ENCODE measurements at places on chromosomes 7 and 10.

DNA sequence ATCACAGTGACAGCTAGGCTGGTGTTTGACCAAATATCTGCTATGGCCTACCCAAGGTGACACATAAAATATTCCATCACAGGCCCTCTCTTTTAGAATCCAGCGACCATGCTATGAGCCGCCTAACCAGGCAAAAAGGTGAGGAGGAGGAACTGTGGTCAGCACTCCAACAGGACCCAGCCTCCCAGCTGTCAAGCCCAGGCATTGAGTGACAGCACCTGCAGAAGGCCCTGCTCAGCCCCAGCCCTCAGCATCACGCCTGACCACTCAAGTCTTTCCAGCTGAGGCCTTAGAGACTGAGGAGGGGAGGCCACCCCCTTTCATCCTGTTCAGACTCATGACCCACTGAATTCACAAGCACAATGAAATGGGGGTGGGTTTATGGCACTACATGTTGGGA is 43.0 kb downstream of the CXCL12 start:
- DNase-seq = no peak

GRCh38 chr7:107138696-107139420 is 29.9 kb upstream of the HBP1 start:
- peak; percentile 26 for DNase-seq

DNA sequence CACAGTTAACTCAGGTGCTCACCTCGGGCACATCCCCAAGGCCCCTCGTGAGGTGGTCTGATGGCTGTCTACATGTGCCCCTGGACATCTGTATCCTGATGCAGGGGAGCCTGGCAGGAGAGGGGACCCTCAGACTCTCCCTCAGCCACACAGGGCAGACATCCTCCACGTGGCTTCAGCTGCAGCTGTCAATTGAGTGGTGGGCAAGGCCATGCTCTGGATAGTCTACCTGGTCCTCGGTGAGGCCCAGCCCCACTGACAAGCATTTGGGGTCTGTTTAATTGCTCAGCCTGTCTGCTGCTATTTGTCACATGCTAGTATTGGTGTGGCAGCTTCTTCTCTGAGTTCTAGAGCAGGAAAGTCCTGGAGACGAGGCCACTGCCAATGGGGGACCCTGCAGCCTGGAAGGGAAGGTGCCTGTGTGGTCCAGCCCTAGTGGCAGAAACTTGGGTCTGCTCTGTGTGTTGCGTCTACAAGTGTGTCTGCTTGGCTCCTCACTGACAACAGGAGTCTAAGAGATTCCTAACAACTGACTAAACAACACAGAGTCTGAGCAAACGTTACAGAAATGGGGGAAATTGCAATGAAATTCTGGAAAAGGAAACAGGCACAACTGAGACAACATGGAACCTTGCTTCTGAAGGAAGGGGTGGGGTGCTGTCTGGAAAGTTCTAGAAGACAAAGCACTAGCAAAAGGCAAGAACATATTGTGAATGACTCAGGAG is 59.3 kb upstream of the IGFBP3 start:
- peak; percentile 53 for DNase-seq

DNA sequence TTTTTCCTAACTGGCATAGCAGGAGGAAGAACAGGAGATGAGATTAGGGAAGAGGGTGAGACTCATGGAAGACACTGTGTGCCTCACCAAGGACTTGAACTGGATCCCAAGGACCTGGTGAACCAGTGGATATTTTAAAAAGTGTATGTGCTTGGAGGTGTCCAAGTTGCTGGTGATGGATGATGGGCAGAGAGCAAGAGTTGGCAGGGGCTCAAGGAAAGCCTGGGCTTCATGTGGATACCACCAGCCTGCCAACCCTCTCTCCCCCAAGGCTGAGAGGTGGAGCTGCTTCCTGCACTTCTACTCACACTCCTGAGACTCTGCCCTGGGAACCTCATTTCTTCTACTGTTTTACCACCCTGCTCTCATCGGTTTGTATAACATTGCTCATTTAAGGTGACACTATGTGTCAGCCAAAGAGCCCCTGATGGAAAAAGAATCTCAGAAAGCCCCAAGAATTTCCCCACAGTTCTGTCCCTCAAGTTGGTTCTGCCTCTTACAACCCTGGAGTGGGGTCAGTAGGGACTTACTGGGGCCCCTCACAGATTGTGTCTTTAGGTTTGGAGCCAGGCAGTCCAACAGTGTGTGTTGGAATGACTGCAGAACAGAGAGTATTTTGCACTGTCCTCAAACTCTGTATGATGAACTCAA is 56.2 kb upstream of the PDCD4 start:
- DNase-seq = no peak

GRCh38 chr10:5945190-5945509 is 32.2 kb downstream of the IL15RA start:
- no peak for DNase-seq

- DNase-seq = peak; percentile 23
These were observed 35.3 kb downstream of the COG5 start for GRCh38 chr7:107528461-107528860.

DNA sequence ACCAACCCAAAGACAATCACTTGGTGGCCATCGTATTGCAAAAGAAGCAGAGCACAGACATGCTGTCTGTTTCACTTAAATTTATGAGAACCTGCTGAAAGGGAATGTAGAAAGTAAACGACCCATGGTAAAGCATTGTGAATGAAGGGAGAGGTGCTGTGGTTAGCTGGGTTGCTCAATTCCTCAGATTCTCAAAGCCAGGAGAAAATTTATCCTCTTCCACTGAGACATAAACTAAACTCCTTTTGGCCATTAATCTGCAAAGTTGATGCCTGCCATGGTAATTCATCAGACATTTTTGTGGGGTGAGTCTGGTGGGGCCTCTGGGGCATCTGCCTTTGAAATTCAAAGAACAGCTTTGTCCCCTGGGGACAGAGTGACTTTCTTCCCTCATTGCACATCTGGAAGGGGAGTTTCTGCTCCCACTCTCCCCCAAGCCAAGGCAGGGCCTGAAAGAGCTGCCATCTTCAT is 951.0 kb downstream of the LRMDA start:
- DNase-seq = peak; percentile 26
